ENCODE measurements at places on chromosomes 1 and 21.

- peak; percentile 21 for DNase-seq
Measured at GRCh38 chr21:34198231-34199120, 125.1 kb downstream of the MRPS6 start.

GRCh38 chr1:218604217-218604616, 259.1 kb downstream of the TGFB2 start:
- no peak for DNase-seq

DNA sequence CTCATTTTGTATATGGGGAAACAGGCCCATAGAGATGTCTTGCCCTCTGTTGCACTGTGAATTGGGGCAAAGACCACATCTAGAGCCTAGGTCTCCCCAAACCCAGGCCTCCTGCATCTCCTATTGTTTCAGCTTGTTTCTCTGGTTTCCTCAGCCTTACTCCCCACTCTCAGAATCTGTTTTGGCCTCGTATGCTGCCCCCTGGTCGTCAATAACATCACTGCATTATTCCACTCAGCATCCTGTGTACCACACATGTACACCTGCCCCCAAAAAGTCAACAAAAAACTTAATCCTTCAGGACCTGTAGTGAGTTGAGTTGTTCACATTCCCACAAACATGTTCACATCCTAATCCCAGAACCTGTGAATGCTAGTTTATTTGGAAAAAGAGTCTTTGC, 184.8 kb downstream of the BRINP2 start:
- no peak for DNase-seq

- DNase-seq: no peak
Measured at GRCh38 chr1:39791838-39792237, 3.2 kb upstream of the BMP8B start.

DNA sequence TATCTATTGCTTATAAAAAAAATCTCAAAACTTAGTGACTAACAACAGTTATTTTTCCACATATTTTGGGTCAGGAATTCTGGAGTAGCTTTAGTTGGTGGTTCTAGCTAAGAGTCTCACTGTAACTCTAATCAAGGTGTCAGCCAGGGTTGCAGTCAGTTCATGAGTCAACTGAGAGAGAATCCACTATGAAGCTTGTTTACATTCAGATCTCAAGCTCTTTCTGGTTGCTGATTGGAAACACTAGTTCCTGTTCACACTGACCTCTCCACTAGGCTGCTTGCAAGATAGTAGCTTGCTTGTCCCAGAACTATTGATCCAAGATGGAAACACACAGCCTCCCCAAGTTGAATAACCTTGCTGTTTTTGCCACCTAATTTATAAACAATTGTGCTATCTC, 1192.1 kb upstream of the B3GALT2 start:
- DNase-seq: no peak

DNA sequence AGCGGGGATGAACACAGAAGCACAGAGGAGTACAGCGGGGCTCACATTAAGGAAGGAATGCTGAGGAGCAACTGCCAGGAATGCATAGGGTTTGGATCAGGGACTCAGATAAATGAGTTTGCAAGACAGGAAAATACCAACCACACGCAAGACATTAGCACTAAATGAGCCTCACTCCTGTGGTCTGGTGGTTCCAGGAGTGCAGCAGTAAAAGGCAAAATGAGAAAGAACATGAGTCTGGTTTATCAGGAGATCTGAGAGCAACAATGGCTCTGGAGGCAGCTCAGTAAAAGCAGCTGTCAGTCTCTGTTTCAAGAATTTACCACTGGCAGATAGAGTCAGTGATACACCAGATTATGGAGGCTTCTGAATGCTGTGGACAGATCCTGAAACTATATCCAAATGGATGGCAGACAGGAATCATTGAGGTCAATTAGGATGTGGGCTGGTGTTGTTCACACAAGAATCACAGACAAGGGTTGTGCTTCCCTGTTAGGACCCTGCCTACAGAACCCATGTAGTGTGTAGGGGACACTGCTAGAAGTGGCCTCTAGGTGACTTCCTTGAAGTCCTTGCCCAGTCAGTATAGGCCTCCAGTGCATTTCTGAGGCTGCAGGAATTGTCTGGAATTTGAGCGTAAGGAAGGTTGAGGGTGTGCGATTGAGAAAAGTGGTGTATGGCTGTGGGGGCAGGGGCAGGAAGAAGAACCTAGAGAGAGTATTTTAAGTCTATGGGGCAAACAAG, 50.3 kb downstream of the CASQ2 start:
- no peak for DNase-seq

DNA sequence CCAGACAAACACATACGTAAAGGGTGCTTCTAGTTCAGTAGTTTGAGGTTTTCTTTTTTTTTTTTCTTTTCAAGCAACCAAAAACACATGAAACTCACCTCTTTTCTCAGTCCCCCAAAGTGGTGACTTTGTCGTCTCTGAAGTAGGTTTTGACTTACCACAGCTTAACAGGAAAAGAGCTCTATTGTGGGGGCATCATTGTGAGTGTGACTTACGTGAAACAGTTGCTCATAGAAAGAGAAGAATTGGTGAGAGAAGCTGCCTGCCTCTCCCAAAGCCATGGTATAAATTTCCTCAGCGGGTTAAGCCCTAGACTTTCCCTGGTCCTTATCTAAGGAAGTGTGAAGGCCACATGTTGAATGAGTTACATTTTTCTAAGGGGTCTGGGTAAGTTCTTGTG, 11.9 kb downstream of the FASLG start:
- DNase-seq: no peak

GRCh38 chr1:14855268-14855667, 256.8 kb downstream of the KAZN start:
- no peak for DNase-seq

DNA sequence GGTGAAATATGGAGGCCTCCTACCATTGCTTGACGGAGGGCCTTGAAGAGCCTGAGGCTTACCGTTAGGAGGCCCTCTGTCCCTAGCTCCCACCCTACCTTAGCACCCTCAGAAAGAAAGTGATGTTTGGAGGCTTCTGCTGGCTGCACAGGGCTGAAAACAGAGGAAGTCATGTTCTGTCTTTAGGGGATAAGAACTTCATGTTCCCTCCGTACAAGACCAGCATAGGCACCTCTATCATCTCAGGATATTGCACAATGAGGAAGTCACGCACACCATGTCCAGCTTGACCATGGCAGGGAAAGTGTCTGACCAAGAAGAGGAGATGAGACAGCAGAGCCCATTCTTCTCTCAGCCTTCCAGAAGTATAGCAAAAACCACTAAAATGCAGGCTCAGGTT, 13.8 kb downstream of the ADORA3 start:
- no peak for DNase-seq

GRCh38 chr1:2029561-2029960, 10.4 kb downstream of the GABRD start:
- no peak for DNase-seq

- DNase-seq: no peak
Measured at GRCh38 chr1:53979712-53980450, 33.7 kb downstream of the LRRC42 start.

- no peak for DNase-seq
Measured at GRCh38 chr1:46747683-46748288, 28.9 kb upstream of the EFCAB14 start.

GRCh38 chr1:181497870-181498269, 14.6 kb downstream of the CACNA1E start:
- DNase-seq: no peak

GRCh38 chr1:207992677-207993236, 81.8 kb upstream of the CD34 start:
- no peak for DNase-seq

- no peak for DNase-seq
Measured at GRCh38 chr1:87151500-87152421, 176.9 kb upstream of the LMO4 start.

DNA sequence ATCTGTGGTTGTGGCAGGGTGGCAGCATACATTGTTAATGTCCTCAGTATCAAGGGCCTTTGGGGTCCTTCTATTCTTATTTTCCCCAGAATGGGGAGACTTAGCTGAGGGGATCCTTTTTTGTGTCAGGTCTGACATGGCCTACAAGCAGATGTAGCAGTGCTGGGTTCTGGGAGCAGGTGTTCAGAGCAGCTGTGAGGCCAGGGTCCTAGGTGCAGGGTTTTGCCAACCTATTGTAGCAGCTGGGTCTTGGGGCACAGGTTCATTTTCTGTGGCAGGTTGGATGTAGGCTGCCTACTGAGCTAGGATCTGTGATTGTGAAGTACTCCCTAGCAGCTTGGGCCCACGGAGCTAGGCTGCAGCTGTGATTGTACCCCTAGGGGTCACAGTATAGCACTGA, 60.1 kb downstream of the DIPK1A start:
- DNase-seq: no peak

GRCh38 chr1:114111731-114112641, 41.7 kb downstream of the SYT6 start:
- no peak for DNase-seq

GRCh38 chr1:63112155-63112900, 210.0 kb upstream of the FOXD3 start:
- no peak for DNase-seq

DNA sequence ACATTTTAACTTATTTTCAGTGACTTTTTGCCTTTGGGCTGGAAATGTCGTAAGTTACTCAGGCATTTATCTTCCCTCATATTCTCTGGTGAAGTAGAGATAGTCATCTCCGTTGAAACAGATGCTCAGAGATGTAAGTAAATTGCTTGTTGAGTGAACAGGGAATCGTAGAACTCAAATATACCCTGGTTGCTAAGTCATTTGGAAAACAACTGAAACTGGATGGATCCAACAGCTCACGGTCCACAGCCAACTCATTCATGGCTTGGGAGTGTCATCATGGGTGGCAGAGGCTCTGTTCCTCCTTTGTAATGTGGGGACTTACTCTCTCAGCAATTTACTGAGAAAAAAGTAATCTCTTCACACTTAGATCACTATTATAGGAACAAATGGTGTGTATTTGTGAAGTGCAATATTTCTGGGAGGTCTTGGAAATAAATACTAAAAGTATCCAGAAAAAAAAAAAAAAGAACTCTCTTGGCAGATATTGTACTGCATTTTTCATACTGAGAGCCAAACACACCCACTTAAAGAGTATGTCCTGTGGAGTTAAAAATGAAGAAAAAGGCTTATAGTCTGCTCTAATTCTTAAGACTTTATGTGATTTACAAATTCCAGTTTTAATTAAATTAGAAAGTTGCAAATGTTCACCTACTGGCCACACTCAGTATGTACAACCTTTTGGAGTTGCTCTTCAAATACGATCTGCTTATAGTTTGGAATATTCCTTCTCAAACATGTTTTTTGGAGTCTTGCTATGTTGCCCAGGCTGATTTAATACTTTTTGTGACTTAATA, 107.4 kb downstream of the LEPR start:
- no peak for DNase-seq

DNA sequence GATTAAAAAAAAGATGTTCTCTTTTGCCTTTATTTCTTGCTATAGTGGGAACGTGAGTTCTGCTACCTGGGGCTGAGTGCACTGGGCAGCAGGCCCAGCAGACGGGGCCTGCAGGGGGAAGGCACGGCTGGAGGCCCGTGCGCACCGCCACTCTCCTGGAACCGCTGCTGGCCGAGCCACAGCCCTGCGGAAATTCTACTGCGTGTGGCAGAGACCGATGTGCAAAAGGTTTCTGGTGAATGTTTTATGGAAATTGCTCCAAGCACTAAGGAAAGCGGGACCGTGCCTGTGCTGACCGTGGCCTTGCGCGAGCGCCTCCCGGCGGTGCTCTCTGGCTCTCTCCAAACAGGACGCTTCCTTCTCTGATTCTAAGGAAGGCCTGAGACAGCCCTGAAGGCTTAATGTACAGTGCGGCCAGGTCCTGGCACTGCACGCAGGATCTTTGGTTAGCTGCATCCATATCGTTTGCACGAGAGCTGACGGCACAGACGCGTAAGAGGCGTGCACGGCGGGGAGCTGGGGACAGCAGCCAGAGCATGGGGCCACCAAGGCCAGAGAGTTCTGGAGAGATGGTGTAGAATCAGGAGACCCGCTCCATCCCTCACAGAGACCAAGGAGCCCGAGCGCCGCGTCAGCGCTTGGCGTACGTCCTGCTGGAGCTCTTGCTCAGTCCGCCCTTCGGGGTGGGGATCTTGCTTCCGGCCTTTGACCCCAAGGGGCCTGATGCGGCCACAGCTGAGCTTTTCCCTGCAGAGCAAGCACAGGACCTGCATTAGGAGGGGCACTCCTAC, 18.7 kb upstream of the LRRC47 start:
- DNase-seq: no peak

DNA sequence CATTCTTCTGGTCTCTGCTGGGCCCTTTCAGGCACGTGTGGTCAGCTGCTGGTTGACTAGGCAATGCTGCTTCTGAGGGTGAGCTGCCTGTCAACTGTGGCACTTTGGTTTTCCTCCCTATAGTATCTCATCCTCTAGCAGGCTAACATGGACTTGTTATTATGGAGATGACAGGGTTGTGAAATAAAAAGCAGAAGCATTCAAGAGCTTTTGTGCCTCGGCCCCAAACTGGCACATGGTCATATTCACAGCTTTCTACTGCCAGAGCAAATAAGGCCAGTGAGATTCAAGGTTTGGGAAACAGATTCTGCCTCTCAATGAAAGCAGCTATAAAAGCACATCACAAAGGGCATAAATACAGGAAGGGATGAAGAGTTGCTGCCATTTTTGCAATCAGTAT, 1.6 kb upstream of the ZNF124 start:
- DNase-seq: no peak

- no peak for DNase-seq
Measured at GRCh38 chr1:15676688-15677661, 7.1 kb upstream of the PLEKHM2 start.

GRCh38 chr21:24456358-24456757, 1150.9 kb downstream of the MRPL39 start:
- no peak for DNase-seq

- DNase-seq: no peak
Measured at GRCh38 chr1:201346337-201346939, 31.0 kb downstream of the TNNT2 start.

- DNase-seq: no peak
Measured at GRCh38 chr21:34648739-34649297, 20.0 kb upstream of the CLIC6 start.

- no peak for DNase-seq
Measured at GRCh38 chr1:81834268-81834667, 33.5 kb downstream of the ADGRL2 start.

GRCh38 chr21:34227386-34227852, 136.4 kb upstream of the KCNE2 start:
- no peak for DNase-seq

- DNase-seq: no peak
Measured at GRCh38 chr1:242030071-242030470, 31.2 kb upstream of the MAP1LC3C start.

GRCh38 chr1:173424143-173424542, 53.0 kb upstream of the PRDX6 start:
- DNase-seq: no peak

Measured in stimulated activated naive CD4-positive, alpha-beta T cell treated with Interleukin-2 at 50 U/mL for 16 hours (primary cell).